RPMI7951 (cell line): ENCODE measurements at places on chromosomes 6 and 20. TPM values are rescaled to one million over a fixed set of nuclear protein-coding genes. Genes with fewer than 3 reads are reported as not detected.

HLA-DOB gene
- total RNA-seq: 0.10 TPM in 1 of 2 replicates, not detected in the other

SMLR1 gene
- total RNA-seq: not detected in 2 replicates

PPARD gene
- total RNA-seq: 9.0 and 11.1 TPM in 2 replicates

LY6G6D gene
- not detected in 2 replicates for total RNA-seq

TLDC2 gene
- 0.39 TPM in 1 of 2 replicates, not detected in the other for total RNA-seq

TMEM217 gene
- 0.78 and 0.84 TPM in 2 replicates for total RNA-seq

MYLIP gene
- total RNA-seq: 8.3 and 10.0 TPM in 2 replicates

FGD2 gene
- not detected in 2 replicates for total RNA-seq

PRR18 gene
- not detected in 2 replicates for total RNA-seq

RUNX2 gene
- total RNA-seq: 13.1 and 18.9 TPM in 2 replicates

WFDC10B gene
- 0.88 and 3.5 TPM in 2 replicates for total RNA-seq

HRH3 gene
- not detected in 2 replicates for total RNA-seq

SEMG1 gene
- total RNA-seq: not detected in 2 replicates

DNA sequence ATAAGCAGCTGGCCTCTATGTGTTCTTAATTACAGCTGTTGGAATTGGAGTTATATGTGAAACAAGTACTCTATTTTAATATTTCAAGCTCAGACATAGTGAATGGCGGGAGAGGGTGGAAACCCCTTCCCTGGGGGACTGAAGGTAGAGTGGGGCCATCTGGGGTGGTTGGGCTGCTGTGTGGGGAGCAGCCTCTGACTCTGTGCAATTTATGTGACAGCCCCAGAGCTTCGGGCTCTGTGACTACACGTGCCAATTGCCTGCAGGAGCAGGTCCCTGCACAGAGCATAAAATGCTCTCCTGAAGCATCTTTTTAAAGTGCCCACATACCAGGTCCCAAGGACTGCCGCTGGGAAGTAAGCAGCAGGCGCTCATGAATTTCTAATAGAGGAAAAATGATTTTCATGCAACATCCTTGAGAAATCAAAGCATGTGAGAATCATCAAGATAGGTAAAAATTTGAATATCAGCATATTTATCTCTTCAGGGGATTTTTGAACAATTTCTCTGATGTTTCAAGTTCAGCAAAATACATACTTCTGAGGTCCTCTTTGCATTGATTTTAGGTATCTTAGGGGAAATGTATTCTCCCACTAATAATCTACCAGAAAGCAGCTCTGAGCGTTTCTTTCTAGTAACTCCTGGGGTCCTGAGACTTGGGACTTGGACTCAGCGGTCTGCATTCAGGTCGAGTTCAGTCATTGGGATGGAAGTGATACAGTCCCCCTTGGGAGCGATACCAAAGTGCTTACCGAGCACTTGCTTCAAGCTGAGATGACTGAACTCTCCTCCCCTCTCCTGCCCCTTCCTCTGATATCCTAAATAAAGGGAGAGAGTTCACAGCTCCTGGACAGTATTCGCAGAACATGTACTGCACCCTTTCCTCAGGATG is 40.0 kb downstream of the ALDH8A1 start:
- DNase-seq: no peak

GRCh38 chr6:6973721-6974120 is 134.0 kb upstream of the RREB1 start:
- no peak for DNase-seq

DNA sequence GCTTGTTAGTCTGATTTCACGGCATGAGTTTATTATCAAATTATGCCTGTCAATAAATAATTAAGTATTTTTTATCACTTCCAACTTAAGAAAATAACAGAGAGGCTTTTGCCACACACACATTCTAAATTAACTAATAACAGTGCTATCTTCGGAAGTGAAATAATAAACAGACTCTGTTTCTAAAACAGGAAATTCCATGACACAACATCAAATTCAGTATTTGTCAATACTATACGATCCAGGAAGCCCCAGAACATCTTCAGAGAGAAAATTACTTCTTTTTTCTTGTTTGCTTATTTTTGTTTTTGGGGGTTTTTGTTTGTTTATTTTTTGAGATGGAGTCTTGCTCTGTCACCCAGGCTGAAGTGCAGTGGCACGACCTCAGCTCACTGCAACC is 150.7 kb upstream of the PRDM1 start:
- DNase-seq: no peak

DNA sequence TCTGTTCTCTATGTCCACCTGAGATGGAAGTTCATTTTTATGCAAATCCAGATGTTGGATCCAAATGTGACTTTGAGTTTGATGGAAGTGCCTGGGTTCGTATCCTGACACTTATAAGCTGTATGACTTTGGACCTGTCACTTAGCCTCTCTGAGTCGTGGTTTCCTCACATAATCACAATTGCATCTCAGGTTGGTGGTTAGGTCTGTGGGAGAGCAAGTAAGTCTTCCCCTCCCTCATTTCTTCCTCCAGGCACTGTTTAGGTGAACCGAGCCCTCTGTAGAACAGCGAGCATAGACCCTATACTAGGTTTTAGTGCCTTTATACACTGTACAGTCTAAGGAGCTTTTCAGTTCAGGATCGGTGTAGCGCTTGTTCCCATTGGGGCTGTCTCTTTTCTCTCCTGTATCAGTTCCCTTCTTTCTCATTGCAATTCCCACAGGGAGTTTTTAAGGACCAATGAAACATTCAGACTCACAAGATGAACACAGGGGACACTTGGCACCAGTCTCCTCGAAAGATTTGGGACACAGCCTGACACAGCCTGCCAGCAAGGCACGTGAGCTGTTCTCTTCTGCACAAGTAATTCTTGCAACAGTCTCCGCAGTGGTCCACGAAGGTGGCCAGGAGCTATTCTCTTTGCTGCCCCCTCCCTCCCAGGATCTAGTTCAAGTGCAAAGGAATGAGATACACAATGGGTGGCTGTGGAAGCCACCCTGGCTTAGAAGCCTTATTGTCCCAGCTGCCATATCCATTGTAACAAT is 11.8 kb downstream of the TOX2 start:
- DNase-seq: no peak

GRCh38 chr20:45448270-45448669 is 21.3 kb upstream of the WFDC2 start:
- no peak for DNase-seq

DNA sequence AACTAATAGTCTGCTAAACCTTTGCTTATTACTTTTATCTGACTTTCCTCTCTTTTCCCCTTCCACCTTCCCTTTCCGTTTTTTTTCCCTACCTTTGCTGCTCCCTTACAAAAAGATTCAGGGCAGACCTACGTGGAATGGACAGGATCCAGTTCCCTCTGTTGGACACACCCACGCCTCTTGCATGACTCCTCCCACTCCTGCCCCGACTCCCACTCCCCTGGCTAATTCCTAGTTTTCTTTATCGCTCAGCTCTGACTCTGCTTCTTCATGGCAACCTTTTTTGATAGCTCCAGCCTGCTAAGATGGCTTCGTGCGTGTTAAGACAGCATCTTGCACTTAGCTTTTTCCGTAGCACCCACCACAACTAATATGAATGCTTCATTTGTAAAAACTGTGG is 715.6 kb upstream of the NRSN1 start:
- no peak for DNase-seq

- no peak for DNase-seq
Observed at GRCh38 chr6:46583081-46583480, 69.5 kb downstream of the CYP39A1 start.

GRCh38 chr6:16764188-16764950 is 3.1 kb upstream of the ATXN1 start:
- DNase-seq: peak; percentile 73

GRCh38 chr6:93266116-93266817 is 153.1 kb downstream of the EPHA7 start:
- DNase-seq: no peak

GRCh38 chr6:32854376-32855178 is 585 bp downstream of the PSMB9 start:
- DNase-seq: peak; percentile 63

- DNase-seq: no peak
Observed at GRCh38 chr20:41532935-41533334, 85.2 kb downstream of the CHD6 start.

DNA sequence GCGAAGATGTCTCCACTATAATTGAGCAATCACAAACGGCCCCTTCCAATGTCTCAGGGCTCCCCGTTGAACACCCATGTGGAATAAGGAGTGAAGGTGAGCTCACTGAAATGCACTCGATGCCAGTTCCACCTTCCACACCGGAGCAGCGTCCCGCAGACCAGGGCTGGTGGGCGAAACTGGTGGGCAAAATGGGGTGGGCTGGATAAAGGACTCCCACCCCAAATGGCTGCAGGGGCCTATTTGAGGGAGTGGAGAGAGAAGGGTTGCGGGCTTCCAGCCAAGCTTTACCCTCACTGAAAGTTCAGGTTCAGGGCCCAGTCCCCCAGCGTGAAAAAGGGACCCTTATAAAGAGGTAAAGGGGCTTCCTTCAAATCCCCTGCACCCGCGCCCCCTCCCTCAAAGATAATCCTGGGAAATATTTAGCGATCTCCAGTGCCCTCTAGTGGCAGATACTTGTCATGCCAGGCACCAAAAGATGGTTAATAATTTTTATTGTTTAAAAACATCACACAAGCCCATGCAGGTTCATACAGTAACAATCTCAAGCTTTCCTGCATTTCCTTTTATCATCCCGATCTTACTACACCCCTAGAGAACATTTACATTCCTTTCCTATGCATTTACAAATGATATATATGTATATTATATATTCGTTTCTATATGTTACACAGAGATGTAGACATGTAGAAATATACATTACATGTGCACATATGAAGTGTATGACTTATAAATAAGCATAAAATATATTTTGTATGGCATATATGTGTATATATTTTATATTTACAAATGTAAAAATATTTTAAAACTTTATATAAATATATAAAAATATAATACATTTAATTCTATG is 58.2 kb upstream of the NKX2-2 start:
- peak; percentile 13 for DNase-seq

DNA sequence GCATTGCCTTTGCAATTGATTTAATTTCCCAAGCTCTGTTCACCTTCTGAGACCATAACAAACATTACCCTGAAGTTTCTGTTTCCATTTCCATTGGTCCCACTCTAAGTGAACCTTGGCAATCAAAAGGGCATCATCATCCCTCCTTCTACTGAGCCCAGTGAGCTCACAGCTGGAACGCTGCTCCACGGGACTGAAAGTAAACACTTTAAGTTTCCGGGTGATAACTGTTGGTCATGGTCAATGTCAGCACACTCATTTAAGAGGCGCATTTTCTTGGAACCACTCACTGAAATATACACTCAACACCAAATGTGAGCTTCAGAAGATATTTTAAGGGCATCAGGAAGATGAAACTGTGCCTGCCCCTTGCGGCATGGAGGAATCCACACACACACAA is 37.1 kb upstream of the RPS6KA2 start:
- DNase-seq: no peak

- DNase-seq: no peak
Observed at GRCh38 chr6:89161326-89162046, 15.6 kb downstream of the PM20D2 start.

- DNase-seq: peak; percentile 4
Observed at GRCh38 chr6:118963003-118963402, 28.0 kb upstream of the MCM9 start.

- peak; percentile 41 for DNase-seq
Observed at GRCh38 chr20:19777981-19778380, 19.9 kb downstream of the RIN2 start.

- DNase-seq: no peak
Observed at GRCh38 chr6:35213824-35214756, at the start of gene SCUBE3. Gene SCUBE3 (plus strand): TSS chr6:35213956. CDS start chr6:35214419, 463 bp downstream.

DNA sequence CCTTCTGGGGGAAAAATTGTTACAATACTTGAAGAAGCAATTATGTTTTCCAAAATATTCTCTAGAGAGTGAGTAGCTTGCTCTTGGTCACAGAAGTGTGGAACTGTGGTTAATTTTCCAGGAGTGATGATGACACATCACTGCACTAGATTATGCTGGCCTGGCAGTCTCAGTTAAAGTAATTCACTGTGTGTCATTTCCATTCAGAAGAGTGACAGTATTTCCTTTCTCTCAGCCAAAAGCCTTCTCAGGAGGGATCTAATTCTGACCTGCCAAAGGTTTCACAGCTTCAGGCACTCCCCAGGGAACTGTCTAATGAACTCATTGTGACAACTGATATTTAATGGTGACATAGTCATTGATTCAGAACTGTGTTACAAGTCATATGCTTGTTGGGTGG is 517.5 kb downstream of the TBC1D32 start:
- no peak for DNase-seq

- DNase-seq: peak; percentile 34
Observed at GRCh38 chr6:52975580-52975979, 19.5 kb downstream of the GSTA4 start.

- DNase-seq: peak; percentile 94
Observed at GRCh38 chr6:90403489-90404381, 107.1 kb upstream of the BACH2 start.

DNA sequence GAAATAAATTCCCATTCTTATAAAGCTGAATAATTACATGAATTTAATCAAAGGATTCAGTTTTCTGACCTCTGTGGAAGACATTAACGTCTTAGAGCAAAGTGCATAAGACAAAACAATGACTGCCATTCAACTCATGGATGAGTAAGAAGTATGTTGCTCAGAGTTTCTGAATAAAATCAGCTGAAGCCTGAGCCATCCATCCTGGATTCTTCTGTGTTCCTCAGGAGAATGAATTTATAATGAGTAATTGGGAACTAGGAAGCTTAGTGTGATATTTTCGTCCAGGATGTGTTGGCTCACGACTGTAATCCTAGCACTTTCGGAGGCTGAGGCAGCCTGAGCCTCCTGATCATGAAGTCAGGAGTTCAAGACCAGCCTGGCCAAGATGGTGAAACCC is 62.8 kb downstream of the PERP start:
- DNase-seq: peak; percentile 37

DNA sequence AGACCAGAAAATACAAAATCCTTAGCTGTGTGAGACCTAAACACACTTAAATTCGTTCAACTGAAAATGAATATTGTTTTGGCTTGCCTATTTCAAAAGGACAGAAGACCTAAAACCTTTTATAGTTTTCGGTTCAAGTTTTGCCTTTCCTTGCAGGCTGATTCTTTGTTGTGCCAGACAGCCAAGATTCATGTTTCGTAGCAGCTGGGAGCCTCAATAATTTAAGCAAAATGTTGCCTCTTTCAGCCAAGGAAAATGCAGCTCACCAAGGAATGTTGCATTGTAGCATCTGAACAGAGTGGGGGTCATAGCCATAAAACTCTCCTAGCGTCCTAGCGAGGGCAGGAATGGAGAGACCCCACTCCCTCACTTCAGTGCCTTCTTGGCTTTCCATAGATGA is 92.3 kb upstream of the INSM1 start:
- no peak for DNase-seq

GRCh38 chr20:3754276-3754630 is 13.3 kb downstream of the ADISSP start:
- DNase-seq: no peak

GRCh38 chr6:11667876-11668275 is 110.7 kb downstream of the ADTRP start:
- peak; percentile 29 for DNase-seq

GRCh38 chr6:30886897-30887255 is 2.6 kb downstream of the DDR1 start:
- DNase-seq: no peak

DNA sequence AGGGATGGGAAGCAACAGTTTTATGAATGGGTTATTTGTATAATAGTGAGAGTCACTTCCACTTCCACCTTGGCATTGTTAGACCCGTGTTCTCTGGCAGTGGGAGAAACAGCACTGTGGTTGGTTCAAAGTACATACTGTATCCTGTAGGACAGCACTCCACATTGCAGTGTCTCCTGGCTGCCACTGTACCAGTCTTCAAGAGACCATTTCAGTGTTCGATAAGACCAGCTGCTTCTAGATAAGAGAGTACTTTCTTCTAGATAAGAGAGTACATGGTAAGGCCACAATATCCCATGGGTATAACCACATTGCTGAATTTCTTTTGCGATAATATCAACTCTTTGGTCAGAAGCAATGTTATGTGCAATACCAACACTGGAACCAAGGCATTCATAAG is 28.8 kb downstream of the FITM2 start:
- DNase-seq: no peak
